RKO (cell line): ENCODE measurements at places on chromosomes 5 and 9.

GRCh38 chr5:54680998-54681397 is 163.4 kb downstream of the SNX18 start:
- DNase-seq = no peak

- DNase-seq = no peak
Observed at GRCh38 chr5:74851684-74852353, 14.4 kb downstream of the FAM169A start.

DNA sequence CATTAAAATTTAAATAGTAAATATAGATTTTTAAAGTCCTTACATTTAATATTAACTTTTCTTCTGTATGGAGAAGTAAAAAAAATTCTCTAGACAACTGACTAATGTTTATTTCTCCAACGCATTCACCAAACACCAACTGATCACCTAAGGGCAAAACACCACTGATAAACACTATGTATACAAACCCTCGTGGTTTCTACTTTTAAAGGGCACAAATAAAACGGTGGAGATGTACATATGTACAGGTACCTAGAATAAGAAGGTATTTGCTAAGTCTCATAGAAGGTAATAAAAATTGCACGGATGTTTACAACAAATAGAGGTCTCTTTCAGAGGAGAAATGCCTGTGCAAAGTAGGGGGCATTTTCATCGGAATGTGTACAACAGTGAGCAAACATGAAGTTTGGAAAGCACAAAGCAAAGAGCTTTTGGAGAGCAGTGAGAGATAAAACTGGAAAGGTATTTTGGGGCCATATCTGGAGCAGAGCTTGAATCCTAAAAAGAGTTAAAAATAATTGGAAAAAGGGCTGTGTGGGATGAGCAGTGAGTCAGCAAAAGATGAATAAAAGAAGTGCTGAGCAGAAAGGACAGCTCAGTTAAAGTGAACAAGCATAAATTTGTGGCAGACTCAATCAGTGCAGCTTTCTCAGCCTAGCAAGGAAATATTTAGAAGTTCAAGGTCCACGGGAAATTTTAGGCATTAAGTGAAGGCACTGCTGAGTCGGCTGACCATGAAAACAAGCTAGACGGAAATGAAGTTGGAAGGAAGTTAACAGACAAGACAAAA is 160.0 kb downstream of the TMEM161B start:
- no peak for DNase-seq

- DNase-seq = no peak
Observed at GRCh38 chr5:77272206-77272605, 61.7 kb downstream of the PDE8B start.

DNA sequence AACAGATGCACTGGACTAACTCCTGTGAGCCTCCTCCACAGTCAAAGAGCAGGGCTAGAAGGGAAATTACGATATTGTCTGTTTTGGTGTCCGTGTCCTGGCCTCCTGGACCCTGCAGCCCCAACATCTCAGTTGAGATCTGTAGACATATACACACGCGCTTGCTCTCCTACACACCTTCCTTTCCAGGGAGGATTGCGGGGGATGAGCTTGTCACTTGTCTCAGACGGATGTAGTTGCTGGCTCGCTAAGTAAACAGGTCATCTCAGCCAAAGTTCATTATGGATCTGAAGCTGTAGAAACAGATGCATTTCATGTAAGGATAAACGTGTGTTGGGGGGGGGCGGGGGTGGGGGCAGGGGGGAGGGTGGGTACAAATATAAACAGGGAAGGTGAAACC is 549.3 kb downstream of the CCDC171 start:
- DNase-seq = no peak
